ENCODE measurements at places on chromosomes 5 and 9. TPM values are rescaled to one million over a fixed set of nuclear protein-coding genes. Genes with fewer than 3 reads are reported as not detected.
A peak's percentile ranks its signal among the peaks of the same experiment; 100 is the strongest.

PCDHGA5 gene
- 2.0 TPM for total RNA-seq

ISCA1 gene
- 26.4 TPM for total RNA-seq

DNA sequence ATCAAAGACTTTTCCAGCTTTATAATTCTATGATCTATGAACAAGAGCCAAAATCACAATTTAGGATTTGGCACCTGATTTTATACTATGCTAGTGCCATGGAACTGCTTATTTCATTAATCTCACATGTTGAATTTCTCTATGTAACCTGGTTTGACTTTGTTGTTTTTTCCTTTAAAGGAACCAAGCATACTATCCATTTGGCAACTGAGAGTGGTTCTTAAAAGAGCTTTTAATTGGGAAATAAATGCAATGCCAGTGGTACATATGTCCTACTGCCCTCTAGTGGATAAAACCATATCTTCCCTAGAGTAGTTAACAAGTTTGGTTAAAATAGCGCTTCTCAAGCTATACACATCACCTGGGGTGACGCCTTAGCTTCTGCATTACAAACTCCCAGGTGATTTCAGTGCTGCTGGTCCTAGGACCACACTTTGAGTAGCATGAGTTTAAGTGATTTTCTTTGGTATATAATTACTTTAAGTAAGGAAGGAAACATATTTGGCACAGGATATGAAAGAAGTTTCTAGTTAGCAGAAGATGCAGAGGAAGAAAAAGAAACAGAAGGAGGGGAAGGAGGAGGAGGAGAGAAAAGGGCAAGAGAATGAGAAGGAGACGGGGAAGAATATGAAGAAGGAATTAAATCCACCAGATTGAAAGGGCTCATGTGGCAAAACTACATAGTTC is 56.8 kb downstream of the FGF10 start:
- no peaks in the 10 kb centered on the region for H3K36me3 ChIP-seq
- H3K27ac ChIP-seq = no peak overlapping the region
- H3K4me3 ChIP-seq = no peak overlapping the region

GRCh38 chr9:126591922-126592321 is 21.8 kb upstream of the LMX1B start:
- no peak for DNase-seq
- no peak overlapping the region for H3K27ac ChIP-seq
- no peaks in the 10 kb centered on the region for H3K36me3 ChIP-seq
- no peak overlapping the region for H3K4me3 ChIP-seq
- H3K27me3 ChIP-seq = peaks cover 35% of the 10 kb centered on the region
- no peaks in the 10 kb centered on the region for H3K4me1 ChIP-seq

DNA sequence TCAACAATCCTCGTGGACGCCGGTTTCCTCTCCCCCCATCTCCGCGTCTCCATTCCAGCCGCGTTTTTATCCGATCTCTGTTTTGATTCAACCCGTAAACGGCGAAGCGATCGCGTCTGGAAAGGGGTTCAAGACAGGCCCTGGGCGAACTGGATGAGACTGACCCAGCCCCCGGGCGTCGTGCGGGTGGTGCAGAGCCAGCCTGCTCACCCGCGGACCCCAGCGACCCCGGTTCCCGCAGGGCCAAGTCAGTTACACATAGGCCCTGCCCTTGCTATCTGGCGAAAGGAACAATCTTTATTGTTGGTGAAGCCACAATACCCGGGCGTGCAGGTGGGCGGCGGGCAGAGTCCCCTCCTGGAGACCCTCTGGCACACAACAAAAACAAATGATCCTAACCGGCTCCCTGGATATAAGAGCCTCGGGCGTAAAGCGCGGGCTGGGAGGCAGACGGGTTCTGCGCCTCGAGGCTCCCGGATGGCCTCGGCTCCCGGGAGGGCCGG is 1.8 kb downstream of the TLX3 start:
- peaks cover 3% of the 10 kb centered on the region for H3K4me1 ChIP-seq
- peaks cover 99% of the 10 kb centered on the region for H3K27me3 ChIP-seq
- H3K4me3 ChIP-seq = no peak overlapping the region
- DNase-seq = no peak

DNA sequence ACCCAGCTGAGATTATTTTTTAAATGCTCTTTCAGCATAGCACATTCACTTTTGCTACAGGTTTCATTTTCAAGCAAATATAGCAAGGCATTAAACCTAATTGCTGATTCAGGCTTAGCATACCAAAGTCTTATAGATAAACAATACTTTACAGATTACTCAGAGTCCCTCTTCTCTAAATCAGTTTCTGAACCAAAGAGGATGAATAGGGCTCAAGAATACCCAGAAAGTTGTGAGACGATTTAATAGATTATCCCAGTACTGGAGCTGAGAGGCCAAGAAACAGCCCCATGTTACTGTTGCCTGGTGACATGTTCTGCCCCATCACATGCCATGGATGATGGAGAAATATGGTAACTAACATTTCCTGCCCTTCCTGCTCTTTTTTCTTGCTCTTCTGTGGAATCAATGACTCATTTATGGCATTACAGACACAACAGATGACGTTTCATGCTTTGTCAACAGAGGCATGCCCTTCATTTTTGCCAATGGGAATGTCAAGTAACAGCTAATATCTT is 18.1 kb upstream of the SSBP2 start:
- H3K27me3 ChIP-seq = no peaks in the 10 kb centered on the region
- H3K4me3 ChIP-seq = peak overlapping the region; percentile 3
- H3K4me1 ChIP-seq = peaks cover 7% of the 10 kb centered on the region
- peak; percentile 87 for DNase-seq
